ENCODE measurements at places on chromosomes 11 and 22.

DNA sequence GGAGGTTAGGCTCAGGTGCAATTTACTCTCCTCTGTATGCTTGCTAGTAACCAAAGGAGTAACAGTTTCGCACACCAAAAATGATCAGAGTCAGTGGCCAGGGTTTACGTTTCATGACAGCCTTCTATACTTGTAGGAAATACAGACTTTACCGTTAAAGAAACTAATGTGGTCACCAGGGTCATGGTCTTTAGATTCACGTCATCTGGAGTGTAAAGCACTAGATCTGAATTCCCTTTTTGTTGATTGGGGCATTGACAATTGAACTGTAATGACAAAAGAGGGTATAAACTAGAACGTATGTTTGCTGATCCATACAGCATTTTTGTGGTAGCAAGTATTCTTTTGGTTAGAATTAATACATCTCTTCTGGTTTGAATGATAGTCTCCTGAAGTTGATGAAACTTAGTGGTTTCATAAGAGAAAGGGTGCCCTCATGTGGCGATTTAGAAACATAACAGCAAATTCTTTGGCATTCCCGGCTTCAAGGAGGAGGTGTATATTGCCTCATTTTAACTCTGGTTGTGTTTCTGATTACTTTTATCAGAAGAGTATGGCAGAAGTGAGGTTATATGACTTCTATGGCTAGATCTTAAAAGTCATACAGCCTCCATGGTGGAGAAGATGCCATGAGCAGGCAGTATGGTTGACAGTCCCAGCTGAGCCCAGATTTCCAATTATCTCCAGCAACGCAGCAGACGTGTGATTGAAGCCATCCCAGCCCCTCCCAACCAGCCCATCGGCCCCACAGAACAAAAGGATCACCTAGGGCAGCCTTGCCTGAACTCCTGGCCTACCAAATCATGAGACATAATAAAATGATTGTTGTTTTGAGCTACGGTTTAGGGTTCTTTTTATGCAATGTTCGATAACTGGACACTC lies 35.1 kb downstream of the MMP7 start:
- DNase-seq = no peak

DNA sequence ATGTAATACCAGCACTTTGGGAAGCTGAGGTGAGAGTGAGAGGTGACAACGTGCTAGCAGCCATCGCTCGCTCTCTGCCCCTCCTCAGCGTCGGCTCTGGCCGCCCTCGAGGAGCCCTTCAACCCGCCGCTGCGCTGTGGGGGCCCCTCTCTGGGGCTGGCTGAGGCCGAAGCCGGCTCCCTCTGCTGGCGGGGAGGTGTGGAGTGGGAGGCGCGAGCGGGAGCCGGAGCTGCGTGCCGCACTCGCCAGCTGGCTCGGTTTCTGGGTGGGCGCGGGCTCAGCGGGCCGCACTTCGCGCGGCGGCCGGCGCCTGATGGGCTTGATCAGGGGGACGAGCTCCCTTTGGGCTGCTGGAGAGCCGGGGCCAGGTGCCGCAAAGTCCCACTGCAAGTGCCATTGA lies 98.9 kb upstream of the UBASH3B start:
- no peak for DNase-seq

- DNase-seq = no peak
Observed at GRCh38 chr22:19115628-19116027, 6.6 kb downstream of the DGCR2 start.

GRCh38 chr11:95135155-95135554 lies 45.5 kb downstream of the ENDOD1 start:
- no peak for DNase-seq

GRCh38 chr22:36131907-36132306 lies 28.6 kb downstream of the APOL3 start:
- no peak for DNase-seq

GRCh38 chr11:64251016-64251752 lies at the start of gene PLCB3:
TSS of gene PLCB3 (plus strand) at chr11:64251530. CDS start at chr11:64251650, 120 bp downstream.
- peak; percentile 47 for DNase-seq

DNA sequence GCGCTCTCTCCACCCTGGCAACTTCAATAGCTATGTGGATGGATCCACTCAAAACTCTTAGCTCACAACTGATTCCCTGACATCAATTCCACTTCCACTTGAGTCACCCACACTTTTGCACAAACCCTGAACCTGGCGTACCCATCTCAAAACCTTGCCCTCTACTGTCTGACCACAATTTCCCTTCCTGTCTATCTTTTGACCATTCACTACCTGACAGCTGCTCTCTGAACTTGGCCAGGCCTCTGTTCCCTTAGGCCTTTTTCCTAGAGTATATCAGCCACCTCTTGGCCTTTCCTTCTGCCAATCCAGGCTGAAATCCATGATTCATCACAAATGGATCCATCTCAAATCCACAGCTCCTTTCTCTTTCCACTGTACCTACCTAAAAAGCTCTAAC lies 106.0 kb downstream of the RPL27A start:
- DNase-seq = no peak

DNA sequence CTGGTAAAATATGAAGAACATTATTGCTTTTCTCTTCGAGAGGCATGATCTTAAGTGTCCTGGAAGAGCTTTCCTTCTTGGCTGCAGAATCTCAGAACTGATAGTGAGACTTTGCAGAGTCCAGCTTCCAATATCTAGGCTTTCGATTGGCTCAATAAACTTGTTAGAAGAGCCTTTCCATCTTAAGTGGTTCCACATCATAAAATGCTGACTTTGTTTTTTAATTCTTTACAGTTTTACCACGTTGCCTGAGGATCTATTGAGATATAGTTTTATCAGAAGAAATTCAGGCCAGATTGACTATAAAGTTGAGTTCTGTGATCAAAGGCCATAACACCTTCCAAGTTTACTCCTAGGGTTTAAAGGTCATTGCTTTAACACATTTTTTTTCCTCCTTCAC lies 15.6 kb upstream of the DNAJB7 start:
- no peak for DNase-seq

DNA sequence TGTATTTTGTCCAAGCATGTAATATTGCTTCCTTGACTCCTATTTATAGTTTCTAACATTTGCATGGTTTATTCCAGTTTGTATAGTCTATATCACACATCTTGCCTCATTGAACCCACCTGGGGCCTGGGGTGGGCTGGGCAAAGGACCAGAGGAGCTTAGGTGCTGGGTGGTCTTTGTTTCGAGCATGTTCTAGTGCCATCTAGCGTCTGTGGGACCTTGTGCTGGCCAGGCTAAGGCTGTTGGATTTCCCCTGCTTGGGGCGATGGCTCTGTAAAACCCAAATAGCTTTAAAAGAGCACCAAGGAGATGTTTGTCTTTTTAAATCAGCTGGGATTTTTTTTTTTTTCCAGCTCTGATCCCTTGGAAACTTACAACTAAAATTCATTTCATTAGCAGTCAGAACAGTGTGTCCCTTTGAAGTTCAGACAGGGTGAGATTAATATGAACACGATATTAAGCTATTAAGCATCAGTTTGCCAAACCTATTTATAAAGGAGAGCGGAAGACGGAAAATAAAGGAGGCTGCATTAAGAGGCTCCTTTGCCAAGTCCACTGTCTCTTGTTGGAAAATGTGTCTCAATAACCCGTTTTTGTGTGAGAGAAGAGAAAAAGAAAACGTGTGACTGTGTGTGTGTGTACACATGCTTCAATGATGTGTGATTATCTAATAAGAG lies 157.4 kb downstream of the COMMD9 start:
- DNase-seq = no peak

DNA sequence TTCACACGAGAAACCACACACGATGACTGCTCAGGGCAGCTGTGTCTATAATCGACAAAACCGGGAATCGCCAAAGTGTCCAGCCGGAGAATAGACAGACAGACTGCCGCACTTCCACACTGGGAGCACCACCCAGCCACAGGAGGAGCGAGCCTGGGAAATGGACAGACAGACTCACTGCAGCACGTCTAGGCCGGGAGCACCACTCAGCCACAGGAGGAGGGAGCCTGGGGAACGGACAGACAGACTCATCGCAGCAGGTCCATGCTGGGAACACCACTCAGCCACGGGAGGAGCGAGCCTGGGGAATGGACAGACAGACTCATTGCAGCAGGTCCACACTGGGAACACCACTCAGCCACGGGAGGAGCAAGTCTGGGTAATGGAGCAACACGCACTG lies 137.2 kb downstream of the BRD1 start:
- DNase-seq = no peak

DNA sequence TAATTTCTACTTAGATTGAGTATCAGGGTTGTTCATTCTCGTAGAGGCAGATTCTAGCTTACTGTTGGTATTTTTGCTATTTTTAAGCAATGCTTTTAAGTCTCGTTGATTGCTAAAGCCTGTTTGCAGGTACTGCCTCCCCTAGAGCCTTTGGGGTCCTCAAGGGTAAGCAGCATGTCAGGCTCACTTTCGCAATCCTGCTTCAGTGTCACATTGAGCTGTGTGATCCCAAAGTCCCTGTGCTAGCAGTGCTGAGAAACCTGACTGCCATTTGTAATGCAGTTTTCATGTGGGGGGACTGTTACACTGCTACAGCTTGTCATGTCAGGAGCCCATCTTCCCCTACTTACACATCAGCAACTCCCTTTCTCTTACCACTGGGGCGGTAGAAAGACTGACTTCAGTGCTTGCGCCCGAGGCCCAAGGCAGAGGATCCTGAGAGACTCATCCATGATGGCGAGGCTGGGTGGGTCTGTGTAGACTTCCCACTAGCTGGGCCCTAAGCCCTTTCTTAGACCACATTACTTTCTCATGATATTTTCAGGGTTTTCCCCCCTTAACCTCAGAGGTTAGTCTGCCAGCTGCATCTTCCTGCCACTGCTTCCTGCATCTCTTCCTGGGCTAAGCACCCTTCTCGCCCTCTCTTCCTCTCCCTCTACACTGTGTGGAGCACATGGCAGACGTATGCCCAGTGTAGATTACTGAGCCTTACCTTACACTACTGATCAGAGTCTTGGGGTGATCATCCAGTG lies 40.8 kb upstream of the ST14 start:
- no peak for DNase-seq

- no peak for DNase-seq
Observed at GRCh38 chr22:26235792-26236487, 66.7 kb downstream of the SEZ6L start.

- no peak for DNase-seq
Observed at GRCh38 chr11:32068134-32068870, 22.6 kb upstream of the RCN1 start.

GRCh38 chr11:66417000-66417399 lies 3.8 kb upstream of the NPAS4 start:
- peak; percentile 30 for DNase-seq

DNA sequence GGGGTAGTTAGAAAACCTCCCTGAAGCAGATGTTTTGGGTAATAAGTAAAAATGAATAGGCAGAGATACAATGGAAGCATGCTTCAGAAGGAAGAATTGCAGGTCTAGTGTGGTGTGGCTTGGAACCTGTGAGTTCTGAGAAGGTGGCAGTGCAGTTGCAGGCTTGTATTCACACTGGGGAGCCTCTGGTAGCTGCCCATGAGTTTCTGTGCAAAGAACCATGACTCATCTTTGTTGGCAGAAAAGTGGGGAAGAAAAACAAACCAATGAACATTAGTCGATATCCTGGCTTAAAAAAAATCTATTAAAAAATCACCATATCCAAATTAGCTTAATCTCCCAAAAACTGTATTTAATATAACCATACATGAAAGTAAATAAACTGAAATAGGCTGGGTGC lies 232.6 kb downstream of the FAT3 start:
- DNase-seq = no peak

DNA sequence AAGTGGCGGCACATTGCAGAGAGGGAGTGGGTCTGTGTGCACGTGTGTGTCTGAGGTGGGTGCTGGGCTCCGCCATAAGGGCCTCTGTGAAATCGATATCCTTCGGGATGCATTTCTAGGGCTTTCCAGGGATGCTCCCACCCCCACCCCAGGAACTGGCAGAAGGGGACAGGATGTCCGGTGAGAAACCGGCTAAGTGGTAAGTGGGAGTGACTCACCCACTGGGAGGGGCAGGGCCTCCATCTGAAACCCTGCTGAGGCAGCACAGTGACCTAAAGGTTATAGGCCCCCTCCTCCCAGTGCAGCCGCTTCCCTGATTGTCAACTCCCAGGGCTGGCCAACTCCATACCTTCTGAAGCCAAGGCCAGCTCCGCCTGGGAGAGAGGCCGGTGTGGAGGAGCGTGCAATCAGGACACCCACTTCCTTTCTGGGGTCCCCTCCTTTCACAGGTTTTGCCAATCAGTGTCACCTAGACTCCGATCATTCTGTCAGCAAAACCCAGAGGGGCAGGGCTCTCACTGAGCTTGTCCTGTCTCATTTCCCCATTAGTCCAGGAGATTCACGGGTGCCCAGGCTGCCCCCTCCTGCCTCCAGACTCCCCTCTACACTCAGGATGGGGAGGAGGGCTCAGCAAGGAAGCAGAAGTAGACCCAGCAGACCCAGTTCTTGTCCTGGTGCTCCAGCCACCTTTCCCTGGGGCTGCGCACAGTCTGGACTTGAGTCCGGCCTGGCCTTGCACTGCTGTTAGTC lies 44.5 kb downstream of the NECTIN1 start:
- DNase-seq = no peak

GRCh38 chr11:794766-795633 lies 3.1 kb downstream of the SLC25A22 start:
- no peak for DNase-seq

DNA sequence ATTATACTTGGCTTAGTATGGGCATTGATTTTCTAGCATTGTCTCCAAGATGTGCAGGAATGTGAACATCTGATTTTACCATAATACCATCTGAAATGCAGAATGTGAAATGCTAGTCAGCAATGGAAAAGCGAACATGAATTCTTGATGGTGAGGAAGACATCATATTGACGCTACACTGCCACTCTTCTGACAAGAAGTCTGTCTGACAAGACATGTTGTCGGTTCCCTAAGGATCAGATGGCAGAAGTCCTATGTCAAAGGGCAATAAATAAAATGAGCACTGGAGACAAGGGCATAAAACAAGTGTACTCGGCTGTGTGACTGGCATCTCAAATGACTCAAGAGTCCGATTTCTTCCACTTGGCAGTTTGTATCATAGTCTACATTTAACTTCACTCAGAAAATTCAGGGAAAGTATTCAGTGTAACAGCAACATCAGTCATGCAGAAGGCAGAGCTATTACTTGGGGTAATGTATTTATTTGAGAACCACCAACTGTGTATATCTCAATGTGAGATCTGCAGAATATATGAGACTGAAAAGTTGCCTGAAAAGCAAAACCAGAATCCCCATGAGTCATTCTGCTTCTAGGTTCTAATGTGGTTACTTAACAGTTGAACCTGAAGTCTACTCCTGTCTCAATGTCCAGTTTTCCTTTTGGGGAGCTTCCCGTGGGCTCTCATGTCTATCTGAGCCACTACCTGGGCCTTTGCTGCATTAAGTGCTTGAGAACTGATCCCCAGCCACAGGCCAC lies 51.5 kb downstream of the SLC17A6 start:
- DNase-seq = no peak

DNA sequence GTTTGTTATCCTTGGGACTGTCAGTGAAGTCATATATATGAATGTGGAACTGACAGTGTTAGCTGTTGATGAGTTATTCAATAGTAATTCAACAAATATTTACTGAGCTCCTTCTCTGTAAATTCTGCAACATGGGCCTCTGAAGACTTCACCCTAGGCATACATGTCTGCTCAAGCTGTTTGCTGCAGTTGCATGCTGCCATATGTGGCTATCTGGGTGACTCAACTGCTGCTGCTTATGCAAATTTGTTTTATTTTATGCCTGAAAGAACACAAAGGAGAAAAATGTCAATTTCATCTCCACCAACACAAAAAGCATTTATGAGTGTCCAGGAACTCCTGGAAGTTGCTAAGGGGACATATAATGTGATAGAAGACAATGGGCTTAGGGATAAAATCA lies 417.6 kb downstream of the AASDHPPT start:
- no peak for DNase-seq
